ENCODE measurements at places on chromosomes 1 and 21.

GRCh38 chr1:66271904-66272254 is 262.1 kb upstream of the SGIP1 start:
- no peak for DNase-seq

- DNase-seq: no peak
These were observed 1133.7 kb upstream of the NCAM2 start for GRCh38 chr21:19864476-19864875.

DNA sequence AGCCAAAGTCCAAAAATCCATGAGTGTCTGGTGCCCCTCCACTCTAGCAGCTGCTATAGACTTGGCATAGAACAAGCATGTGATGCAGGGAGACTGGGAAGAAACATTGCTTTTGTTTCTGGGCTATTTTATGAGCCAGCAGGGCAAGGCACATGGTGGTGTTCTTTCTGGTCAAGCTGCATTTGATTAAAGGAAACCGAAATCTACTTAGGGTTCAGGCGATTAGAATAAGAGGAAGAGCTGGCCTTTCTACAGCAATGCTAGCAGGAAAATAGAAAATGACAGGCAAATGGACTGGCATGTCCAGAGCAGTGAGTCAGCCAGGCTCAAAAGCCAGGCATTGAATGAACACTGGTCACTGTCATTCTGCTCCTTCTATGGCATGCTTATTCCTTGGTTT is 28.5 kb upstream of the ARHGAP29 start:
- DNase-seq: no peak

- no peak for DNase-seq
These were observed 10.3 kb upstream of the SLC30A10 start for GRCh38 chr1:219938706-219939105.

GRCh38 chr1:48356901-48357300 is 115.1 kb downstream of the SPATA6 start:
- DNase-seq: no peak

GRCh38 chr1:100249537-100250257 is at the start of gene DBT:
Gene DBT (minus strand): TSS chr1:100249834. CDS start chr1:100249820, 14 bp downstream.
- DNase-seq: peak; percentile 96

DNA sequence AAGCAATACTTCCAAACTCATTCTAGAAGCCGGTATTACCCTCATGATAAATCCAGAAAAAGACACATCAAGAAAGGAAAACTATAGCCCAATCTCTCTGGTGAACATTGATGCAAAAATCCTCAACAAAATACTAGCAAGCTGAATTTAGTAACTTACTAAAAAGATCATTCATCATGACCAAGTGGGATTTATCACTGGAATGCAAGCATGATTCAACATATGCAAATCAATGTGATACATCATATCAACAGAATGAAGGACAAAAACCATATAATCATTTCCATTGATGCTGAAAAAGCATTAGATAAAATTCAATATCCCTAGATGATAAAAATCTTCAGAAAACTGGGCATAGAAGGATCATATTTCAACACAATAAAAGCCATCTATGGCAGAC is 402.9 kb downstream of the TGFB2 start:
- DNase-seq: no peak
